Heart right ventricle (tissue), 16 donors: ENCODE measurements at places on chromosomes 2 and 18.
A peak's percentile ranks its signal among the peaks of the same experiment; 100 is the strongest.

DNA sequence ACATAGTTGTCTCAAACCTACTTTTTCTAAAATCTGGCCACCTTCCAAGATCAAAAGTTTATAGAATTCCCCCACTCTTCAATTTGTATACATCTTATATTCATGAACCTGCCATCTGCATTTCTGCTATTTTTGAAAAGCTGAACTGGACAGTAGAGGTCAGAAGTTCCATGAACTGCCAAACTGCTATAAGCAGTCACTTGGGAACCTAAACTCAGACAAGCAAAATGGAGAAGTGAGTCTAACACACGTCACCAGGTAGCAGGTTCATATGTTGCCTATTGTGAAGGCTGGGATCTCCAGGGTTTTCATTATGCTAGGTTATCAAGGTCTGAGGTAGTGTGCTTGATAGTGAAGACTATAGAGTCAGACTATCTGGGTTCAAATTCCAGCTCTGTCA, 2.0 kb upstream of the MYO1B start:
- no peak for DNase-seq

- DNase-seq = peak; percentile 10
Observed at GRCh38 chr2:58571181-58571852, 330.2 kb upstream of the FANCL start.

GRCh38 chr2:169741-170140, 94.1 kb downstream of the SH3YL1 start:
- DNase-seq = no peak

GRCh38 chr18:50424877-50425690, 50.2 kb downstream of the SKA1 start:
- DNase-seq = peak; percentile 69

DNA sequence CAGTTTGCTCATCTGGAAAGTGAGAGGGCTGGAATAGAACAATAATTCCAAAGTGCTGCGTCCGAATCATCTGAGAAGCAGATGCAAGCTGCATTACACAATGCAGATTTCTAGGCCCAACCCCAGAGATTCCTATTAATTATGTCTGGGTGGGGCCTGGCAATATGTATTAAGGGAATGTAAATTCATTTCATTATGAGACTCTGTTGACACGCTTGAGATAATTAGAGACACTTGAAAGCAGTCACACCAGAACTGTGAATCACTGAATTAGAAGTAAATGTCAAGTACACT, 54.7 kb upstream of the HK2 start:
- DNase-seq = no peak

DNA sequence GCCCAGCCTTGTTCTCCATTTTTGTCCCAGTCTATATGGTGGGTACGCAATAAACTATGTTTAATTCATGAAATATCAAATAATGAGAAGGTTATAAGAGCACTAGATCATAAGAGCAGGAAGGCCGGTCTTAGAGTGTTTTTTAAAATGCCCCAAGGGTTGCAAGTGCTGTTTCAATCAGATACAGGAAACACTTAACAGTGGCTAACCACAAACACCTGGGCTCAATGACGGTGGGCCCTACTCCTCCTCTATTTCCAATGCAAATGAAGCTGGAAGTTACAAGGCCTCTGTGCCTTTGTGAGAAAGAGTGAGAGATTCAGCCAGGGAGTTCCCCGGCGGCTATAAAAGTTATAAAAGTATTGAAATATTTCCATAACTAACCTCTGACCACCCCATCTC, 18.9 kb upstream of the WDR33 start:
- no peak for DNase-seq

- no peak for DNase-seq
Observed at GRCh38 chr2:106876699-106877098, 9.3 kb downstream of the ST6GAL2 start.

- no peak for DNase-seq
Observed at GRCh38 chr2:116810645-116811044, 1003.8 kb upstream of the DDX18 start.

GRCh38 chr18:75107196-75107930, 101.6 kb downstream of the PTGR3 start:
- DNase-seq = no peak

GRCh38 chr18:5455674-5456073, 88.1 kb downstream of the EPB41L3 start:
- DNase-seq = no peak

DNA sequence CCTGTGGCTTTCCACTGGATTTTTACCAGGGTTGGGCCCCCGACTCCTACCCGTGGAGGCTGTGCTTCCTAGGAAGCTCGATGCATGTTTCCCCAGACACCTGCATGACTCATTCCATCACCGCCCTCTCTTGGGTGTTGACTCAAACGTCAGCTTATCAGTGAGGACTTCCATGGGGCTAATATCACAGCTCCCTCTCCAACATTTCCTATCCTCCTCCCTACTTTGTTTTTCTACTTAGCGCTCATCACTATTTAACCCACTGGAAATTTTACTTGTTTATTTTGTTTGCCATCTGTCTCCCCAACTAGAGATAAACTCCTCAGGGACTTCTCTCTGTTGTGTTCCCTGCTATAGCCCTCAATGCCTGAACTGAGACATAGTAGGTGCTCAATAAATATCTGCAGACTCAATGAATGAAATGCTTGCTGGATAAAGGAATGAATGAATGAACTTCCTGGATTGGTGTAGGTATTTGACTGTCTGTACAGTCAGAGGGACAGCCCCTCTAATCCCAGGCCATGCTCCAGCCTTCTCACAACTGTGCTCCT, 89.7 kb upstream of the MSH2 start:
- no peak for DNase-seq

- no peak for DNase-seq
Observed at GRCh38 chr18:5546660-5547059, 2.9 kb upstream of the EPB41L3 start.

- DNase-seq = no peak
Observed at GRCh38 chr2:240509667-240510512, 47.9 kb downstream of the ANKMY1 start.

DNA sequence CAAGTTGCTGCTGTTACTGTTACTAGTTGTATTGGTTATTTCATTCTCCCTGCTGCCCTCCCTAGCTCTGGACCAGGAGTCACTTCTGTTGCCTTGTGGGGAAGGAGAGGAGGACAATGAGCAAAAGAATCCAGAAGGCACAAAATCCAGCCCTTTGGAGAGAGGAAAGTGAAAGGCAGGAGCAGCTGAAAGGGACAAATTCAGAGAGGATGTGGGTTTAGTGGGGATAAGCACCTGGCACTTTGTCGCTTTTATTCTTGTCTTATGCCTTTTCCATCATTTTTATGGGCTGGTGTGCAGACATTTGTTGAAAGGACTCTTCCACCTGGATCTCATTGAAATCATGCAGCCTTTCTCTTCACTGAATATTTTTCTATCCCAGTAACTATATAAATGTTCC, 24.3 kb upstream of the LTBP1 start:
- DNase-seq = no peak
